ENCODE measurements at places on chromosomes 1 and 21.

DNA sequence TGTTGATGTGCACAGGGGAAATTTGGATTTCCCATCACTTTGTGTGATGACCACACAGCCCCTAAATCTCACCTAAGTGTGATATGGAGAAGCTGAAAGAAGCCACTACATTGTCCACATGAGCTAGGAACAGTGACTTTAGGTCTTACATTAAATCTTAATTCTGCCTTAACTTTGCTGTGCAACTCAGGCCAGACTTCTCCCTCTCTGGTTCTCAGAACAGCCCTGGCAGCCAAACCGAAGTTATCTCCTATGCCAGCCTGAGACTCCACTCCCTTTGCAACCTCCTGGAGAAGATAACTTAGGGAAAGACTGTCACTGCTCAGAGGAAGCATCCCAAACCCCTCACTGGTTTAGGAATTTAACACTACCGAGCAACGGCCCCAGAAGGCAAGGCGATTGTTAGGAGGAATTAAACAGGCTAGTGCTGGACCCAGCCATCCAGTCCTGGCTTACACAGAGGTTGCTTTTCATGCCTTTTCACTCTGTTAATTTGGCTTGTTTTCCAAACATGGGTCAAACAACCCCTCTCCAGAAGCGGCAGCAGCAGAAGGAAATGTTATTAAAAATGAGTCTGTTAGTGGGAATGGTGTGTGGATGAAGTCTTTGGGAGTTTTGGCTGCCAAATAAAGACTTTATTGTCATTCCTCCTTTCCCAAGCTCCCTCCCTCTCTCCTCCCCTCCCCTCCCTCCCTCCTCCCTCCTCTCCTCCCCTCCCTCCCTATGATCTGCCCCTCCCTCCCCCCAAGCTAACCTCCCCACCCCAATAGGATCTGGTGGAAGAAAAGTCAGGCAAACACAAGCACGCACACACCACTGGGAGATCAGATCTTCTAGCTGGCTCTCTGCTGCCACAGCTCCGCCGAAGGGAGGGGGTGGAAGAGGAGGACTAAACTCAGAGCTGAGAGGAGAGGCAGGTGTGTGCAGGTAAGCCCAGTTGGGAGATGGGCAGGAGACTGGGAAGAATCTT lies at the start of gene PRELP:
PRELP (plus strand) TSS at position 795 of the 970 bp plus-strand sequence. CDS start 7,379 bp downstream, outside the sequence.
- DNase-seq: no peak

DNA sequence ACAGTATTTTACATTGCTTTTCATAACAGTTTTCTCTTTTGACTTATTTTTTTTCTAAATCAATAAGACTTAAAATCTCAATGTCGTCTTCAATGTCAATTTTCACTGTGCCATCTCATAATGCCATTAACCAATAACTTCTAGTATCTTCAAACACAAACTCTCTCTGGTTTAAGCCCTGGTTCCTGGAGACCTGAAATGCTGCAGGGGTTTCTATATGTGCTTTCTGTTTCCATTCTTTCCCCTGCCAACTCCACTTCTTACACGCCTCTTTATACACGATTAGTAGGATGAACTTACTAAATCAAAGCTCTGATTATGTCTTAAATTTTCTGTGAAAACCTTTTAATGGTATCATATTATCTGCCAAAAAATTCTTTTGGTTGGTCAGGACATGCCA lies 191.4 kb downstream of the AMY1C start:
- DNase-seq: no peak

DNA sequence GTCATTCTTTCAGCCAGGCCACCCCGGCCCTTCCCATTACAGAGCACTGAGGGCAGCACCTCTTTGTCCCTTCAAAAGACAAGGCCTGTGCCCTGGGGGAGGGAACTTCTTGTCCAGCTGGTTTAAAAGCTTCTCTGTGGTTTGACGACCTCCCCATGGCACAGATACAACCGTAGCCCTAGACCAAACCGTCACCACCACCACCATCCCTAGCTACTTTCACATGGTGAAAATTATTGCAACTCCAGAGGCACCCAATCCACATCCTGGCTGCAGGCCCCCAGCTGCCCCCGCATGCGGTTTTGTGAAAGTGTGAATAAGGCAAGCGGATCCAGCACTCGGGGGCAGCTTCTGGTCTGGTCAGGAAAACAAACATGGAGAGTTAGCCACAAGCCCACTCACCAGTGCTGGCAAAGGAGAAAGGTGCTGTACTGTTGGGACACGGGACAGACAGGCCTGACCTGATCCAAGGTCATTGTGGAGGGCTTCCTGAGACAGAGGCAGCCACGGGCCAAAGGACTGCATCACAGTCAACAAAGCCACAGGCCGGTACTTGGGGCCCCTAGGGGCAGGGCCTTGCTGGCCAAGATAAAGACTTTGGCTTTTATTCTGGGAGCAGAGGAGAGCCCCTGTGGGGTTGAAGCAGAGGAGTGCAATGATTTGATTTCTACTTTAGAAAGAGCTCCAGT lies 31.2 kb downstream of the CDCA8 start:
- DNase-seq: no peak

GRCh38 chr1:54926970-54927369 lies 40.0 kb upstream of the DHCR24 start:
- DNase-seq: no peak

DNA sequence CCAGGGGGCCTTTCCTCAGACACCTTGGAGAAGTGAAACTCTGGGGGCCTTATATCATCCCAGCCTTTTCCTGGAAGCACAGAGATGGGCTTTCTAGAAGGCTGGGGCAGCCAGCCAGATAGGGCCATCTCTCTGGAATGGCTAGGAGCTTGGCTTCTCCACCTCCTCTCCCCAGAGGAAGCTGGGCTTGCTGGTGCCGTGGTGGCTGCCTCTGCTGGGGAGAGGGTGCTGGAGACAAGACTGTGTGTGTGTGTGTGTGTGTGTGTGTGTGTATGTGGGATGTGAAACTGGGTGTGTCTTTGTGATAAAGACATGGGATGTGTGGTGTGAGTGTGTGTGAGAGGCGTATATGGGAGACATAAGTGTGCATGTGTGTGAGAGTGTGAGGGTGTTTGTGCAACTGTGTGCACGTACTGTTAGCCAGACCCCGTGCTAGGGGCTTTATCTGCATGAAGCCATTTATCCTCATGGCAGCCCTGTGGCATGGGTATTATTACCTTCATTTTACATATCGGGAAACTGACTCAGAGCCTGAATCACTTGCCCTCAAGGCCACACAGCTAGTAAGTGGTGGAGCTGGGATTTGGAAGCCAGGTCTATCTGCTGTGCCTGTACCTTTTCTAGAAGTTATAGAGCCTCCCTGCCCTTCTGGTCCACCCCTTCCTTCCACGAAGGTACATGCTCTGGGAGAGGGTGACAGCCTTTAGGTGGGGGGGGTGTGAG lies 44.2 kb downstream of the PTPRU start:
- DNase-seq: no peak

- no peak for DNase-seq
These were observed 5.5 kb upstream of the CD244 start for GRCh38 chr1:160868141-160868540.

GRCh38 chr1:151570819-151571218 lies 30.7 kb downstream of the TUFT1 start:
- DNase-seq: no peak

DNA sequence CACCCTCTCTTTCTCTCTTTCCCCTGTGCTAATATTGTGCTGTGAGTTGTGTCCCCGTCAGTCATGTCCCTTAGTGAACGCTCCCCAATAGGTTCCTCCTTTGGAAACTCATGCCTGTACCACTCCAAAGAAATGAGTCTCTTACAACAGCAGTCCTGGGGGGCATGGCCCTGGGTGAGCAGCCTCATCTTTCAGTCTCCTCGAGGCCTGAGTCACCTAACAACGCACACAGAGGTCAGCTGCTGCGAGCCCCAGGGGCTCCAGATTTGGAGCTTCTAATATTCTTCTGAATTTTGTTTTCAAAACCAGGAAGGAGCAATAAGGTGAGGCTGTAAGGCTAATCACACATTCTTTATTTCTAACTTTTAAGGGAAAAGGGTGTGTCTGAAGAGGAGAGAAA lies 30.5 kb upstream of the ZBTB8A start:
- no peak for DNase-seq
